ENCODE measurements at places on chromosomes 3 and 15.
A peak's percentile ranks its signal among the peaks of the same experiment; 100 is the strongest.

- DNase-seq: peak; percentile 41
Observed at GRCh38 chr15:74399511-74400312, 32.3 kb upstream of the CYP11A1 start.

DNA sequence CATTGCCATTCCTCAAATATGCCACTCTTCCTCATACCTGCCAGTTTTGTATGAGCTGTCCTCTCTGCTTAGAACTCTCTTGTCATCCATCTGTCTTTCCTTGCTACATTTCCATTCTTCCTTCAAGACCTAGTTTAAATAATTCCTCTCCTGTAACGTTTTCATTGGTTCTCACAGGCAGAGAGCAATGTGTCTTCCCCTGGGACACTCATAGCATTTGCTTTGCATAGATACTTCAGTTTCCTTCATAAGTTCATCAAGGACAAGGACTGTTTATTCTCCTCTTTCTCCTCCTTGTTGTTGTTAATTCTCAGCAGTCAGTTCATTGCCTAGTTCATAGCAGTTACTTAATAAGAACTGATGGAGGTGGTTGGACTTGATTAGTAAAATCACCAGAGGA, 10.5 kb downstream of the NR2C2 start:
- DNase-seq: no peak

DNA sequence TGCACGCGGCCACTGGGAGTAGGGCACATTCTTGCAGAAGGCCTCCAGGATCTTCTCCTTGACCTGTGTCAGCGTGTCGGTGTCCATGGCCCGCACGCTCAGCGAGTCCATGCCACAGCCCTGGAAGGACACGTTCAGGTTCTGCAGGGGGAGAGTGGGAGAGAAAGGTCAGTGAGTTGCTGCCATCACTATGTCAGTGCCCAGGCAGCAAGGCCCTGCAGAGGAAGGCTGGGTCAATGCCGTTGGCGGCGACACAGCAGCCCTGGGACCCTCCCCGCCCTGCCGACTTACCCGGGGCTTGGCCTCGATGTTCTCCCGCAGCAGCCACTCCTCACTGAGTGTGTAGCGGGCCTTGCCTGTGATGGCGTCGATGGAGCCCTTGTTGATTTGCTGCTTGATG, 19.8 kb downstream of the H1-8 start:
- no peak for DNase-seq

GRCh38 chr15:50009634-50010033, 109.4 kb downstream of the ATP8B4 start:
- DNase-seq: no peak

DNA sequence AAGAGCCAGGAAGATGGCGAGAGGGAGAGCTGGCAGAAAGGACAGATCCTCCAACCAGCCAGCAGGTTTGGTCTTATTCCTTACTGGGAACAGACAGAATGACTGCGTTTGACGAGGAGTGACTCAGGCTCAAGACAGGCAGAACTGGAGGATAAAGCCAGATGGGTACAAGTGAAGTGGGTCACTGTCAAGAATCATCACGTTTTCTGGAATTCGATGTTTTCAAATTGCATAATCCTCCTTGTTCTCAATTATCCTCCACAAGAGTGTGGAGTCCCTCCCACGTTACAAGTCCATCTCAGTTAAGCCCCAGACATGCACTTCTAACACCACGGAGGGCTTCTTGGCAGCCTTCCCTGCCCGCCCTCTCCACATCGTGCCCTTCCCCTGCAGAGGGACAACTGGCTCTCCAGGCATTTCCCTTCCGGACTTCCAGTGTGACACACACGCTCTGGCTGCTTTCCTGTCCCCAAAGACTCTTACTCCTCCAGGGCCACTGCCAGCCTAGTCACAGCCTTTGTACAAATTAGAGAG, 183.1 kb downstream of the CHST2 start:
- no peak for DNase-seq

- no peak for DNase-seq
Observed at GRCh38 chr3:168250415-168250861, 154.7 kb upstream of the GOLIM4 start.

GRCh38 chr3:161042023-161042501, 63.1 kb downstream of the B3GALNT1 start:
- DNase-seq: no peak

DNA sequence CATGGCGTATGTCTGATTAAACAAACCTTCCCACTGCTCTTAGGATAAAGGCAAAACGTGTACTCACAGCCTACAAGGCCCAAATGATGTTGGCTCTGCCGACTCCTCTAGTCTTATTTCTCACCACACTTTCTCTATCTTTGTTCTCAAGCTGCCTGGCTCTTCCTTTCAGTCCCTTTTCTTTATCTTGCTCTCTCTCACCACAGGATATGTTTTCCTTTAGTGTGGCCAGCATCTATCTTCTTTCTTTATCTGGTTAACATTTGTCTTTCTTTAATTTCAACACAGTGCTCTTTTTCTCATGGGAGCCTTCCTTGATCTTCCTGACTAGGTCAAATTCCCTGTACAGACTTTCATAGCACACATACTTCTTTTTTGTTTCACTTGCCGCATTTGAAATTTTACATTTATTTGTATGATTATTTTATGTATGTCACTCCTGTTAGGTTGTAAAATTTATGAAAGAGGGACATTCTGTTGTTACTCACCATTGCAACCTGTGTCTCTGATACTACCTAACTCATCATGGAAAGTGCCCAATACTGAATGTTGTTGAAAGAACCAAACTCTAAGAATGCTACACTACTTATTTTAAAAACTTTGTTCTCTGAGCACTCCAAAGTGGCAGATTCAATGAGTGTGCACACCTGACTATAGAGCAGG, 328.9 kb upstream of the CBLB start:
- no peak for DNase-seq

DNA sequence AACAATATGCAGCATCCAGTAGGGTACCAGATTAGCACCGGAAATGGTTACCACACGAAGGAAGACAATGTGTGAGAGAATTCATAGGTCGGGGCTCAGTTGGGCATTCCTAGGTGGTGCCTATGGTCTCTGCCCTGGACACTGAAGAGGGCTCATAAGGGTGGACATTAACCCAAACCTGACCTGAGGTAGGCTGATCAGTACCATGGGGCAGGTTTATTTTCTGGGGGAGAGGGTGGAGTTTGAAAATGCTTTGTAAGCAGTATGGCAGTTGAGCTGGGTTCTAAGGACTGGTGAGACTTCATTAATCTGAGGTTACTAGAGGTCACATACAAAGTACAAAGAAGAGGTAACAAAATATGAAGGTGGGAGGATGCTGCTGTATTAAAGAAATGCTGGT, 68.4 kb downstream of the RPL22L1 start:
- no peak for DNase-seq

- DNase-seq: no peak
Observed at GRCh38 chr15:75140080-75140879, 61.4 kb upstream of the C15orf39 start.

DNA sequence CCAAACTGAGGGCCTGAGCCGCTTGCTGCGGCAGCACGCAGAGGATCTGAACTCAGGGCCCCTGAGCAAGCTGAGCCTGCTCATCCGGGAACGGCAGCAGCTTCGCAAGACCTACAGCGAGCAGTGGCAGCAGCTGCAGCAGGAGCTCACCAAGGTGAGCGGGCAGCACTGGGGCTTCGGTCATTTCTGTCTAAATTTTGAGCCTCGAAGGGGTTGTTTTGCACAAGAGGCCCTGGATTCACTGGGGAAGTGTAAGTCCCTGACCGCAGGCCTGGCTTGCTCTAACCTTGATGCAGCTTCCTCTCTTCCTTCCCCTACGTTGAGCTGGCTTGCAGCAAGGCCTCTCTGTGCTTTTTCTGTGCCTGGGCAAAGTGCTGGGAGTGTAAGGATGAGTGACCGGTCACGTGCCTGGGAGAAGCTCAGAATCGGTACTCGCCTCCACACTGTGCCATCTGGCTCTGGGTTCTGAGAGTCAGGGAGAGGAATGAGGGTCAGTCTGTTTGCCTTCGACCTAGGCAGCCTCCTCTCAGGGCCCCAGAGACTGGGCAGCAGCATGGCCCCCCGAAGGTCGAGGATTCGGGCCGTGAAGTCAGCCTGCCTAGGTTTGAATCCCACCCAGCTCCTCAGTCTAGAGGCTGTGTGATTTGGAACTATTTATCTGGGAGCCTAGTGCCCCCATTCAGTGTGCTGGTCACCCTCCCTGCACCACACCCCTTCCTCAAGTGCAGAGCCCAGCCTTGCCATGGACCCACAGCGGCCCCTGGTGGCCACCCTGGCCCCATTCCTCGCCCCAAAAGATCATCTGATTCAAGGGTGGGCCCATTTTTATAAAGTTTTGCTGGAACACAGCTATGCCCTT, 1.4 kb downstream of the FES start:
- DNase-seq: peak; percentile 82

DNA sequence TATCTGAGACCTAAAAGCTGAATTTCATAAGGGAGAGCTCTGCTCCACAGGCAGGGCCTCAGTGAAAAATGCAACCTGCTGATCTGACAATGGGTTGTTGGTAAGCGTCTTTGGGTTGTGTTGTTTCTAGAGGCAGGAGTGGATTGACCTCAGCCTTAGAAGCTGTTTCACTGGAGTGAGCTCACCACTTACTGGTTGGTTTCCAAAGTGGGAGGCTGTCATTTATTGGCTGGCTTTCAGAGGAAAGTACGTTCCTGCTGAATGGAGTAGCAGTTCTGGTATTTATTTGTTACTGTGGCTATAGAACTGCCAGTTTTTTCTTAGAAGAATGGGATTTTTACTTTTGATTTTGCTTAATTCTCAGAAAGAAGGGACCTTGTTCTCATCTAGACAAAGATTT, 29.3 kb upstream of the COL6A5 start:
- no peak for DNase-seq

Measured in activated T-cell treated with anti-CD3 and anti-CD28 coated beads, Interleukin-2, amount 50 U/mL, for 4 hours (primary cell).